Keratinocyte (primary cell): ENCODE measurements at places on chromosomes 2 and 18.

- DNase-seq: no peak
Measured at GRCh38 chr2:67561457-67561965, 164.4 kb downstream of the ETAA1 start.

GRCh38 chr2:20626698-20627513 is 24.0 kb downstream of the HS1BP3 start:
- no peak for DNase-seq

- no peak for DNase-seq
Measured at GRCh38 chr18:3651266-3651665, 201.3 kb downstream of the TGIF1 start.

GRCh38 chr18:12904012-12904516 is 20.0 kb upstream of the PTPN2 start:
- DNase-seq: no peak

DNA sequence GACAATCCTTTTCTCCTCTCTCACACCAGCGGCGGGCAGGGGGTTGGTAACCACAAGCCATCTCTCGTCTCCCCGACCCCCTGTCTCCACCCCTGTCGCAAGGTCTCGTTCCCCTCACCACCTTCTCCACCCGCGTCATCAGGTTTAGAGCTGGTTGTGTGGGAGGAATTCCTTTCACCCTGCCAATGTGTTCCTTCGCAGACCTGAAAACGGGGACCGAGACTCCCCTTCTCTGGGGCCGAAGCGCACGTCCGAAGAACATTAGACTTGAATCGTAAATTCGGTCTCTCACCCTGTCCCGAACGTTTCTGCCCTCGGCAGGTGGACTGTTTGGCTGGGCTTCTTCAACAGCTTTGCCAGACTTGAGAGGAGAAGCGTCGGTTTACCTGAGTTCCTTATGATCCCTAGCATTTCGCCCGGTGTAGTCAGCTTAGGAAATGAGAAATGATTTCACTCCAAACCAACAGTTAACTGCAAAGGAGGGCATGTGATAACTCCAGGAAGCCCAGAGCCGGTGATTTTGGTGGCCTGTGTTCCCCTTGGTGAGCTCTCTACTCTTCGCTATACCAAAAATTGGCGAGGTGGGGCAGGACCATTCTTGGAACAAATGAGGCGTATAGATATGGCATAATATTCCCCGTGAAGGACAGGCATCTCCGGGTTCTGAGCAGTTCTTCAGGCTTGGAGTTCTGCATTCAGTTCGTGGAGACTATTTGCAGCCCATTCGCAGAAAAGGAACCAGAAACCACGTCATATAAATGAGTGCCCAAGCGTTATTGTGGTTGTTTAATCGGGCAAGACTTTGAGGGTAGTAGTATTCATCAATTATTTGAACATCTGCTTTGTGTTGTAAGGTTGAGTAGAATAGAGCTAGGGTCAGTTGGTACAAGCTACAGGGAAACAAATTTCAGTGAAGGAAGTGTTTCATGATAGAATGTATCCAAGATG is 694 bp downstream of the CFAP36 start:
- no peak for DNase-seq

DNA sequence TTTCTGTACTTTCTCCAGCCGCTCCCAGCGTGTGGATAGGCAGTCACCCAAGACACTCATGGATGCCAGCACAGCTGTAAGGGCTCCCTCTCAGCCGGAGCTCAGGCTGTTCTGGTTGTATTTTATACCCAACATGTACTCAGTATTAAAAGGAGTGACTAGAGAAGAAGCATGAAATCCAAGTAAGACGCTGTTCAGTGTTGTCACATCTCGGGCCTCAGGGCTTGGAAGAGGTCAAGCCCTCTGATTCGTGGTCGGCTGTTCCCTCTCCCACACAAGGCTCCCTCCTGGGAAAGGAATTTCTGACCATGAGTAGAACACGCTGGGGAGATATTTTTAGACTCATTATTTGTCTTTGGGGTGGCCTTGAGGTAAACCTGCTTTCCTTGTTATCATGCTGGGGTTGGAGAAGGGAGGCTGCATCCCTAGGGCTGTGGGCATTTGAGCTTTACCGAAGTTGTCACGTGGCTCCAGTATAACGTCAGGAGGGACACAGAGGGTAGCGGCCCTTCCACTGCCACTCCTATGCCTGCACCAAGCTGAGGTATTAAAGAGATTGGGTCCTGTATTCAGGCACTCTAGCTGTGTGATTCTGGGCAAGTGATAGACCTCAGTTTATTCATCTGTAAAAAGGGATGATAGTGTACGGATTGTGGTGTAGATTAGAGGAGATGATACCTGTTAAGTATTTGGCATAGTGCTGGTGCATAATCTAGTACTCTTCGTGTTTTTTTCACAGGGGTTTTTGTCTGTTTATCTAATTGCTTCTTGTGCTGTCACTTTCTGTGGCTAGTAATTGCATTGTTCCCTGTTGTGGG is 34.1 kb downstream of the HK2 start:
- DNase-seq: no peak

DNA sequence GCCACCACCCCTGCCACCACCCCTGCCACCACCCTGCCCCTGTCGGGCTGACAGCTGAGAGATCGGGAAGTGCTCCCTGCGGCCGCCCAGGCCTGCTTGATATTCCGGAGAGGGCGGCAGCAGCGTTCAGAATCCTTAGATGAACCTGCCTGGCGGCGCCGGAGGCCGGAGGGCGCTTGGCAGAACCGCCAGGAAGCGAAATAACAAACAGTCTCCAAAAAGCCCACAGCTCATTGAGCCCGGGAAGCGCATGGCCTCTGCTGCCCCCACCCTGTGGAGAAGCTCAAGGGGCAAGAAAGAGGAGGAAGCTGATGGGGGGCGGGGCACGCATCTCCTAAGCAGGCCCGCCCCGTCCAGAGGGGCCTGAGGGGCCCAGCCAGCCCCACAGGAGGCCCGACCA is 92.2 kb upstream of the MBOAT2 start:
- no peak for DNase-seq

GRCh38 chr2:79782576-79783452 is 270.0 kb downstream of the CTNNA2 start:
- no peak for DNase-seq

GRCh38 chr2:43032213-43033015 is 194.0 kb downstream of the ZFP36L2 start:
- DNase-seq: no peak

DNA sequence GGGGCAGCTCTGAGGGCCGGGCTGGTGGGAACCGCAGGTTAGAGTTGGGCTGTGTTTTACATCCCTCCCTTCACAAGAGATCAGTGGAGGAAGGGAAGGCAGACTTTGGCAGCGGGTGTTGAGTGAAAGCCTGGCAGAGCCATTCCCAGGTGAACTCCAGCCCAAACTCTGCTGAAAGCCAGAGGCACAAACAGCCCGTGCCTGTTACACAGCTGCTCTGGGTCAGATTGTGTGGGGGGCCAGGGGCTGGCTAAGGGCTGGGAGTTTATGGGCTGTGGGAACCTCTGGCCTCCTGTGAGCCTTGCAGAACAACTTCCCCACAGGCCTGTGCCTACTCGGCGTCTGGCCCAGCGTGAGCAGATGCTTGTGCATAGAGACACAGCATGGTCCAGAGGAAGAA is 286.8 kb downstream of the CLIP4 start:
- DNase-seq: no peak

DNA sequence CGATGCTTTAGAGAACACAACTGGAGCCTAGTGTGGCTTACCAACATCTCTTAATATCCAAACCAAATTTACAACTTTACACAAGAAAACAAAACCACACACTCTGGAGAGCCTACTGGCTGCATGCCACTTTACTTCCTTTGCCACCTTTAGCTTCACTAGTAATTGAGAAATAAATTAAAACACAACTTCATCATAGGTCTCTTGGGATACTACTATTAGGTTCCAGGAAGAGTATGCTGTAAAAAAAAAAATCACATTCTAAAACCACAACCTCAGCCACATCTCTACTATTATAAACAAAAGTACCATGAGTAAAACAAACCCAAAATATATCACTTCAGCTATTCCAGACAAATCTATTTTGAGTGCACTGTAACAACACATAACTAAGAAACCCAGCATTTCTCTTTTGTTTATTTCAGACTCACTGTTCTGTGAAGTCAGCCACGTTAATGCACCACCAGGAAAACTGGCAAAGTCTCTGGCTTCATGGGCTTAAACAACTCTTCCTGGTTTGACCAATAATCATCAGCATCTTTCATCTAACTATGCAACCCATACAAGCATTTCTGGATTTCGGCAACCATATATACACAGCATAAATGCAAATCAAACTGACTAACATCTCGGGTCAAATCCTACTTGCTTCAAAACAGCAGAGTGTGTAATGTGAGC is 59.1 kb downstream of the REV1 start:
- no peak for DNase-seq

GRCh38 chr2:200877443-200877842 is 11.4 kb downstream of the PPIL3 start:
- no peak for DNase-seq

GRCh38 chr2:27920148-27920885 is 29.8 kb downstream of the BABAM2 start:
- no peak for DNase-seq

- DNase-seq: peak; percentile 33
Measured at GRCh38 chr2:98334439-98335078, 11.7 kb upstream of the CNGA3 start.

GRCh38 chr2:228282376-228282775 is 100.9 kb upstream of the SPHKAP start:
- DNase-seq: no peak

DNA sequence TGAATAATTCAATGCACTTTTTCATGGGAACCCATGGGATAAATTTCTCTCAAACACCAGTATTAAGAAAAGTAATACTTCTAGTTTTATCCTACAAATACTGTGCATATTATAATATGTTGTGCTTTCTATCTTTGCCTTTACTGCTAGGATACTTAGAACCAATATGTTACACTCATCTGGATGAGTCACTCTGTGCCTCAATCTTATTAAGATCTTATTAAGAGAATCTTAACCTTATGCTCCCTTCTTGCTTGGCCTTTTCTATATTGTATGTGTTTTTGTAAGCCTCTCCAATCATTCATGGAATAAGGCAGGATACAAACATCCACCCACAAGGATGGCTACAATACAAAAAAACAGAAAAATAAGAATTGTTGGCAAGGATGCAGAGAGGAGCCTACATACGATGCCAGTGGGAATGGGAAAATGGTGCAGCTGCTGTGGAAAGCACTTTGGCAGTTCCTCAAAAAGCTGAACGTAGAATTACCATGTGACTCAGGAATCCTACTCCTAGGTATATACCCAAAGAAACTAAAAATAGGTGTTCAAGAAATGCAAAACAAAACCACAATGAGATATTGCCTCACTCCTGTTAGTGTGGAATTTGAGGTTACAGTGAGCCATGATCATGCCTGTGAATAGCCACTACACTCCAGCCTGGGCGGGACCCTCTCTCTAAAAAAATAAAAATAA is 10.7 kb upstream of the TWSG1 start:
- no peak for DNase-seq
